Activated CD4-positive, alpha-beta T cell treated with anti-CD3 and anti-CD28 coated beads, Interleukin-2, amount 10 ng/mL, durations not matched to agents 7 days and 5 days (primary cell): ENCODE measurements at places on chromosomes 6 and 20.

DNA sequence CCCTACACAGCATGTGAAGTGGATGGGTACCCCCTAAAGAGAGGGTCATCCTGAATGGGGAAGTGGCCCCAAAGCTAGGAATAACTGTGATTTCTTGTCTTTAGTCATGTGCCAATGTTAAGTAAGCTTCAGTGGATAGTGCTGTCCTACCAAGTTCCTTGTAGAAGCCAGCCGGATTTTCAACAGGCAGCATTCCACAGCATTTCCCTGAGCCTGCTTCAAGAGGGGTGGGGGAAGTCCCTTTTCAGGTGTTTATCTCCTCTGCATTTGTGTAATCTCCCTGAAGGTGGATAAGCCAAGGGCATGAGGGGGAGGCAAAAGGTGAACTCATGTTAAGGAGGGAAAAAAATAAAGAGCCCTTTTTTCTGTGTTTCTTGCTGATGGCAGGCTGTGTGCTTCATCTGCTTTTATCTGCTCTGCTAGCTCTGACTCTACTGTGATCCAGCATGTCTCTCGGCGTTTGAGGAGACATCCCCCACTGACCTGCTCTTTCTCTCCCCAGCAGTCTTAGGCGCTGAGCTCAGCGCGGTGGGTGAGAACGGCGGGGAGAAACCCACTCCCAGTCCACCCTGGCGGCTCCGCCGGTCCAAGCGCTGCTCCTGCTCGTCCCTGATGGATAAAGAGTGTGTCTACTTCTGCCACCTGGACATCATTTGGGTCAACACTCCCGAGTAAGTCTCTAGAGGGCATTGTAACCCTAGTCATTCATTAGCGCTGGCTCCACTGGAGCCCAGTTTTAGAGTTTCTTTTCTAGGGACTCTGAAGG, 1.9 kb downstream of the EDN1 start:
- DNase-seq: no peak

DNA sequence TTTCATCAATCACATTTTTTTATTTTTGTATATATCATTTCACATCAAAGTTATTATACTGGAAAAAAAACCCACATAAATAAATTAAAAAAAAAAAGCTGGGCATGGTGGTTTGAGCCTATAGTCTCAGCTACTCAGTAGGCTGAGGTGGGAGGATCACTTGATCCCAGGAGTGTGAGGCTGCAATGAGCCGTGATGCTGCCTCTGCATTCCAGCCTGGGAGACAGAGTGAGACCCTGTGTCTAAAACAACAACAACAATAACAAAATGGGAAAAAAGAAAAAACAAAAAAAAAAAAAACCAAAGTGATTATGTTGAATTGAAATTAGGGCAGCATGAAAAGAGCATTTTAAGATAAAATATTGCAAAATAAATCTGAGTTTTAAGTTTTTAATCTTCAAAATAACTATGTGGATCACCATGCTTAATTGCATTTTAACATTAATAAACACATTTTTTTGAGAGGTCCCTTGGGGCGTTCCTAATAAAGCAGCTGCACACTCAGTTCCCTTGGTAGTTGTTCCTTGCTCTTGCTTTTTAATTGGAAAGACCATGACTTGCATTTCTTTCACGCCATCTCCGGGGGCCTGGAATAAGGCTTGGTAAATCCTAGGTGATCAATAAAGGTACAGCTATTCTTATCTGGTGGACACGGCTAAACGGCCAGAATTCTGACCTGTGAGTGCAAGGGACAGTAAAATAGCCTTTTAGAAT, 15.1 kb downstream of the NOX3 start:
- no peak for DNase-seq

DNA sequence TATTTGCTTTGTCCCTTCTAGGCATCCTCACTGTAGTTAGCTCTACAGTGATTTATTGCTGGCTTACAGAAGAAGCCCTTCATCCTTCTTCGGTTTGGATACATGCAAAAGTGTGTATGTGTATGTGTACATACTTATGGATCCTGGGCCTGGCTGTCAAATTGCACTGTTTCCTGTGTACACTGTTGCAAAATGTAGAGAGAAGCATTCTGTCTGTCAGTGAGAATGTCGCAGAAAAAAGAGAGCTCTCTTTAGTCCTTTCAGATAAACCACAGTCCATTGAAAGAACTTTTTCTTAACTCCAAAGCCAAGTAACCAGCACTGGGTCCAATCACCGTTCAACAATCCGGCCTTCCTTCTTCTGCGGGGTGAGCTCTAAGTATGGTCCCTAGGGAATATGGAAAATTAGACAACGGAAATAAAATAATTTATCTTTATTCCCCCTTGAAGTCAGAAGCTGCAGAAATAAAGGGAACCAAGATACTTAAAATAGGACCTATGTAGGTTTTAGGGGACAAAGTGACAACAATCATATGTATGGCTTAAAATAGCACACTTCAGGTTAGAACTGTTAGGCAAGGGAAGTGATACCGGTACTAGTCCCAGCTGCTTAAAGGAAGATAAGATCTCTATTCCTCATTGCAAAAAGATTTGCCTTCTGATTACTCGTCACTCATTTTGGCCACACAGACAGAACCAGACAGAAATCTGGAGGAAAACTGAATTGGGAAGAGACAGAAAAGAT, 107.0 kb downstream of the CD83 start:
- DNase-seq: no peak

GRCh38 chr6:45640081-45640491, 262.4 kb upstream of the SUPT3H start:
- DNase-seq: no peak

DNA sequence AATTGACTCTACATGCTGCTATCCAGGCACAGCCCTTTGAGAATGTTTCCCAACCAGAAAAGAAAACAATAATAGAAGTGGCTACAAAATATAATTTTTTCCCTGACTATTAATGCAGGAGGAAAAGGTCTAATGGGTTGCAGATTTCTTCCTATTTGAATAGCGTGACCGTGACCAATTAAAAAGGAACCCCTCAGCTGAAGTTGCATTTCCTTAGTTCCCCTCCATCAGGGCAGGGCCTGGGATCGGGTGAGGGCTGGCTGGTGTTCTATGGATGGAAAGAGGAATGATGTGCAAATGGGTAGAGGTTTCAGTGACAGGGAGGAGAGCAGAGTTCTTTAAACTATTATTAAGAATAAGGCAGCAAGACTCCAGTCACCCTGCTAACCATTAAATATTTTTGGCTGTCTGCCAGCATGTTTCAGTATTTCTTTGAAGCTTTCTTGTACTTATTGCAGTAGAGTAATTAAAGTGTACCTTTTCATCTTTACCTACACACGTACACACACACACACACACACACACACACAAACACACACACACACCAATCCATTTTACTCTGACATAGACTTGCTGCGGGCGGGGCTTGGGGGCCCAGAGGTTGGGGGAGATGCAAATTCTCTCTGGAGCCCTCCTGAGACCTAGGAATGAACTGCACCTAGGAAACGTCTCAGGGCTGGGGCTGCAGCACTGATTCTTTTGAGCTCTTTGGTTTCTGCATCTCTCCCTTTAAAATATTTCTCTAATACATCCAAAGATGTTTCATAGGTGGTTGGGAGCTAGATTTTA, 154.8 kb upstream of the SLC35B3 start:
- no peak for DNase-seq

- DNase-seq: no peak
Measured at GRCh38 chr20:36736451-36737182, 9.3 kb downstream of the NDRG3 start.

DNA sequence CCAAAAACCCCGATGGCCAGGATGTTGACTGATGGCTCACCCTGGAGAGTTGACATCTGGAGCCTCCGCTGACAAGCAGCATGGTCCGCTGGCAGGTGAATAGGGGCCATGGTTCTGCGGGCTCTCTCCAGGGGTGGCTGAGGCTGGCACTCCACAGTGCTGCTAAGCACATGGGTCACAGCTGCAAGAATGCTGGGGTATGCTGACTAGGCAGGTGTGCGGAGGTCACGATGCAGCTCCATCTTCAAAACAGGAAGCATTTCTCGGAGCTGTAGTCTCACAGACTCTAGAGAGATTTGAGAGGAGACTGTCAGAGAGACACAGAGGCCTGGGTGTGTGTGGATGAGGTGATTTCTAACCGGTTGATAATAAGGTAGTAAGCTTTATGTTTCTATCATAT, 341.6 kb downstream of the NRN1 start:
- peak; percentile 52 for DNase-seq

- DNase-seq: no peak
Measured at GRCh38 chr20:49032455-49032854, 13.7 kb upstream of the CSE1L start.

GRCh38 chr6:63188828-63189227, 22.4 kb upstream of the FKBP1C start:
- DNase-seq: no peak

GRCh38 chr6:21596145-21596948, 2.8 kb downstream of the SOX4 start:
- peak; percentile 20 for DNase-seq

- no peak for DNase-seq
Measured at GRCh38 chr6:72689107-72689954, 67.5 kb downstream of the KCNQ5 start.

- no peak for DNase-seq
Measured at GRCh38 chr6:38432479-38432878, 207.2 kb downstream of the BTBD9 start.

GRCh38 chr6:103534095-103534494, 1325.6 kb downstream of the HACE1 start:
- no peak for DNase-seq

GRCh38 chr20:6884114-6884513, 116.6 kb downstream of the BMP2 start:
- no peak for DNase-seq

DNA sequence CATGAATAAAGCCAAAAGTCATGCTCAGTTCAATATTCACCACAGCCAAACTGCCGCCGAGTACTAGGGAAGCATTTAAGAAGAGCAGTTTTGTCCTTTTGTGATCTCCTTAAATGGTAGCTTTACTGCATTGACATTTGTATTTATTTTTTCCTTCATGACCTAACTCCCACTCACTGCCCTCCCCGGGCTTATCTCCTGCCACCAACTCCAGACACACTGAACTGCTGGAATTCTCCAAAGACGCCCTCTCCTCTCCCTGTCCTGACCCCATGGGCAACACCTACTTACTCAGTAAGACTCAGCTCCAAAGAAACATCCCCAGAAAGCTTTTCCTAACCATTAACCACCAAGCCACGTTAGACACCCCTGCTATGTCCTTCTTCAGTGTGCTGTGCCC, 48.5 kb upstream of the CNKSR3 start:
- no peak for DNase-seq

DNA sequence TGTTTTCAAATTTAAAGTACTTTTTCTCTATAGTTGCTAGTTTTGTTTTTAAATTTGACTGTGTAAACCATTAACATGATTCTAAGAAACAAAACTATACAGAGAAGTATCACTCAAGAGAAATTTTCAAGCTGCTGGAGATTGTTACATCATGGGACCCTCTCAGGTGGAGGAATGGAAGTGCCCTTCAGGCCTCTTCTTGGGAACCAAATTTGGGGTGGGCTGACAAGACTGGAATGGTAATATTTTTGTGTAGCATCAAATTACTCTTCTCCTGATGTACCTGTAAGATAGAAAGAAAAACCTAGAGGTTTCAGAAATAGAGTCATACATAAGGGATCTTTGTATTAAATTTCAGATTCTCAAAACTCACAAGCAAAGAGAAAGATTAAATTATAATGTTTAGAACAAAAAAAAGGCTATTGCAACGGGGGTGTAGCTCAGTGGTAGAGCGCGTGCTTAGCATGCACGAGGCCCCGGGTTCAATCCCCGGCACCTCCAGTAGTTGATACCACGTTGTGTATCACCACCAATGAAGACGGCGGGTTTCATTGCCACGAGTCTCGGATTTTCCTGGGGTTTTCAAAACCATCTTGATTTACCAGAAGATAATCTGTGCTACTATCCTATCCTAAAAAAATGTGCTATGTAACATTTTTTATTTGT, 193.7 kb downstream of the GPX5 start:
- DNase-seq: no peak

DNA sequence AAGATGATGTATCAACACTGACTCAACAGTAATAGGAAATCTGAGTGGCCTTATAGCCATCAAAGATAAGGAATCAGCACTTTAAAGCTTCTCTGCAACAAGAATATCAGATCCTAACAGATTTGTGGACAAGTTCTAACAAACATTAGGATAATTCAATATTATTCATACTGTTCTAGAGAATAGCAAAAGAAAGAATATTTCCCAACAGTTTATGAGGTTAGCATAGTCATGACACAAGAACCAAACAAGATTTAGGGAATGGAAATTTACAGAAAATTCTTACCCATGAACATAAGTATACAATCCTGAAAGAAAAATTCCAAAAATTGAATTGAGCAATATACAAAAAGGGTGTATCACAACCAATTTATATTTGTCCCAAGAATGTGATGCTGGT, 64.3 kb upstream of the BTBD3 start:
- DNase-seq: no peak

- no peak for DNase-seq
Measured at GRCh38 chr20:3900187-3900604, 11.0 kb downstream of the PANK2 start.

GRCh38 chr6:64439274-64439673, 803.7 kb downstream of the PHF3 start:
- no peak for DNase-seq

- no peak for DNase-seq
Measured at GRCh38 chr6:169778646-169779045, 27.2 kb downstream of the ERMARD start.

GRCh38 chr6:32718879-32719278, 22.3 kb upstream of the HLA-DQA2 start:
- no peak for DNase-seq

GRCh38 chr6:162404951-162405350, 322.6 kb downstream of the PRKN start:
- no peak for DNase-seq

DNA sequence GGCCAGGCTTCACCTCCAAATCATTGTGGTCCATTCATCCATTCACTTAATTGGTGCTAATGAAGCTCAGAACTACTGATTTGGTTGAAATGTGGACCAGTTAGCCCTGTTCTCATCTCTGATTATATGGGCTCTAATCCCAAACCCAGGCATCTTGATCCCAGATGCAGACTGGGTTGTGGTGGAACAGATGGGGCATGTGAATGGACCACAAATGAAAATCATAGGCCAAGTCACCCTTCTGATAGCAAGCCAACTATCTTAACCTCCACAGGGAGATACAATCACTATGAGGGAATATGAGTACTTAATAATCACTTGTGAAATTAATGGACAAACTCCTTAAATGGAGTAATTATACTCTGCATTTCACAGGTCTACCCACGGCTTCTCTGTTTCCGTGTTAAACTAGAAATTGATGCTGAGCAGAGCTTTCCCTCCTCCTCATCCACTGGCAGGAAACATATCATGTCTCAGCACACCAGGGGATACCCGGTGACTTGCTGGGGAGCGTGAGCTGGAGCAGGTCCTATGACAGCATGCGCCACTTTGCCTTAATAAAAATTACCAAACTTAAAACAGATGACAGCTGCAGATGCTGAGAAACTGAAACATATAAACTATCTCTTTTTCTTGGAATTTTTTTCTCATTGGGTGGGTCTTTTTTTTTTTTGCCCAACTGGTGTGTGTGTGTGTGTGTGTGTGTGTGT, 108.8 kb upstream of the HEY2 start:
- no peak for DNase-seq

DNA sequence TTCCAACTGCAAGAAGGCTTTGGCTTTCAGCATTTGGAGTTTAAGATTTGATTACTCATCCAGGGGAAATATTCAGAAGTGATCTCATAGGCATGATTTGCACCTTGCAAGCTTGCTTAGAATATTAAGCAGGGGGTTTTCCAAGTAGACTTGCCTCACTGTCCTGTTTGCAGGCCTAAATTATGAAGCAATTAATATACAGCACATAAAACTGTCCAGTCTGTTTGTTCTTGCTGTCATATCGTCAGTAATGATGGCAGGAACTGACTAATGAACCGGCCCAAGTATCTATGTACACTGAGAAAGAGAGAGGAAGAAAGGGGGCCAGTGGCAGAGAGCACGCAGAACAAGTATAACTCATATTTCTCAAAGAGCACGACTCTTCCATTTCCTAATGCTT, 212.5 kb upstream of the SUPT3H start:
- no peak for DNase-seq
